ENCODE measurements at places on chromosomes 12 and 14.

- peak; percentile 46 for DNase-seq
Observed at GRCh38 chr12:5070090-5070489, 26.4 kb downstream of the KCNA5 start.

- DNase-seq: no peak
Observed at GRCh38 chr12:107718606-107719005, 33.0 kb downstream of the PWP1 start.

DNA sequence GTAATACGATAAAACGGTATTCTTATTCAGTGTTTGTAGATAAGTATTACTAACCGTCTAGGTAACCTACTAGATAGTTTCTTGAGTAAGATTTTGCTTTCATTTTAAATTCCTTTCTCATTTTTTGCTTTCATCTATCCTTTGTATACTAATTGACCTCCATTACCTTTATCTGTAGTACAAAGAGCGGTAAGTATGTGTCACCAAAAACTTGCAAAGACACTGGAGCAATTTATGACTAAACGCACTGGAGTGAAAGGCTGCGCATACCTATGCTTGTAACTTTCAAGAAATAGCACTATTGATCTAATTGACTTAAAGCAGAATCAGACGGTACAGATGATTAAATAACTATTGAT, 1.7 kb downstream of the ARHGAP5 start:
- DNase-seq: no peak

DNA sequence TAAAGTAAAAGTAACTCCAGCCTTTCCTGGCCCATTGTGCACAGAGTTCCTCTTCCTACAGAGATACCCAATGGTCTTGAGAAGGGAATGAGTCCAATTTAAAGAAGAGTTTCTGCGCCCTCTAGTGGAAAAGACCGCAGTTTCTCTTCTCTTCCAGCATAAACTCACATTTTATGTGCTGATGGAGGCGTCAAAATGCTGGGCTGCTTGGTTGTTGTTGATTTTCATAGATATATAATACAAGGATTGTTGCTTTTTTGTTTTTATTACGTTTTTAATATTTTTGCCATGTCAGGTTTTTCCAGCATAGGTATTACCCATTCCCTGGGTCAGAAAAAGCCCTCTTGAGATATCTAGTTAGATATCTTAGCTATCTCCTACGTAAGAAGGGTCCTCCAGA, 356.9 kb upstream of the STXBP6 start:
- peak; percentile 39 for DNase-seq

- DNase-seq: no peak
Observed at GRCh38 chr12:113537046-113537750, 65.5 kb upstream of the LHX5 start.

DNA sequence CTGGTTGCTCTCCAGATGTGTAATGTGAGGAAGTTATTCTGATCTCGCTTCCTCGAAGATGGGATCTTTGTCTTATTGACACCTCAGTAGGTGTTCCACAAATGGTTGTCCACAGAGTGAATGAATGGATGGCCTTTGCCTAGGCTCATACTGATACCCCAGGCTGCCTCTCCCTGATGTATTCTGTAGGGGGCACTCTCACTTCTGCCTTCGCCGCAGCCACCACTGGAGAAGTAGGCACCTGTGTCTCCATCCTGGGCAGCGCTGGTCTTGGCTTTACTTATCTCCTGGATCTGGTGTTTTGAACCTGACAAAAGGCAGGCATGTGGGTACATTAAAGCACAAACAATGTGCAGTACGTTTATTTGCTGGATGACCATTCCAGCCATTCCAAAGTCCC, 82.1 kb downstream of the ZFP36L1 start:
- no peak for DNase-seq

- DNase-seq: no peak
Observed at GRCh38 chr14:81440041-81440440, 39.9 kb upstream of the STON2 start.

GRCh38 chr14:35073486-35073885, 27.4 kb downstream of the FAM177A1 start:
- no peak for DNase-seq

GRCh38 chr12:69515394-69515930, 45.3 kb downstream of the FRS2 start:
- DNase-seq: no peak

All from NCI-H1092 treated with DMSO at 0.1 percent for 48 hours (cell line).